AG04449 (cell line): ENCODE measurements at places on chromosomes 5 and 9.

DNA sequence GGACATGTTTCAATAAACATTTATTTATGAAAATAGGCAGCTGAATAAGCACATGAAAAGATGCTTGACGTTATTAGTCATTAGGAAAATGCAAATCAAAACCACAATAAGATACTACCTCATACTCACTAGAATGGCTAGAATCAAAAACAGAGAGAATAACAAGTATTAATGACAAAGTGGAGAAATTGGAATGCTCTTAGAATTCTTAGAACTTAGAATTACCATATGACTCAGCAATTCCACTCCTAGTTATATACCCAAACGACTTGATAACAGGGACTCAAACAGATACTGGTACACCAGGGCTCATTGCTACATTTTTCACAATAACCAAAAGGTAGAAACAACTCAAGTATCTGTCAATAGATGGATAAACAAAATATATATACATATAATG, 15.1 kb upstream of the TRIM36 start:
- DNase-seq: no peak

DNA sequence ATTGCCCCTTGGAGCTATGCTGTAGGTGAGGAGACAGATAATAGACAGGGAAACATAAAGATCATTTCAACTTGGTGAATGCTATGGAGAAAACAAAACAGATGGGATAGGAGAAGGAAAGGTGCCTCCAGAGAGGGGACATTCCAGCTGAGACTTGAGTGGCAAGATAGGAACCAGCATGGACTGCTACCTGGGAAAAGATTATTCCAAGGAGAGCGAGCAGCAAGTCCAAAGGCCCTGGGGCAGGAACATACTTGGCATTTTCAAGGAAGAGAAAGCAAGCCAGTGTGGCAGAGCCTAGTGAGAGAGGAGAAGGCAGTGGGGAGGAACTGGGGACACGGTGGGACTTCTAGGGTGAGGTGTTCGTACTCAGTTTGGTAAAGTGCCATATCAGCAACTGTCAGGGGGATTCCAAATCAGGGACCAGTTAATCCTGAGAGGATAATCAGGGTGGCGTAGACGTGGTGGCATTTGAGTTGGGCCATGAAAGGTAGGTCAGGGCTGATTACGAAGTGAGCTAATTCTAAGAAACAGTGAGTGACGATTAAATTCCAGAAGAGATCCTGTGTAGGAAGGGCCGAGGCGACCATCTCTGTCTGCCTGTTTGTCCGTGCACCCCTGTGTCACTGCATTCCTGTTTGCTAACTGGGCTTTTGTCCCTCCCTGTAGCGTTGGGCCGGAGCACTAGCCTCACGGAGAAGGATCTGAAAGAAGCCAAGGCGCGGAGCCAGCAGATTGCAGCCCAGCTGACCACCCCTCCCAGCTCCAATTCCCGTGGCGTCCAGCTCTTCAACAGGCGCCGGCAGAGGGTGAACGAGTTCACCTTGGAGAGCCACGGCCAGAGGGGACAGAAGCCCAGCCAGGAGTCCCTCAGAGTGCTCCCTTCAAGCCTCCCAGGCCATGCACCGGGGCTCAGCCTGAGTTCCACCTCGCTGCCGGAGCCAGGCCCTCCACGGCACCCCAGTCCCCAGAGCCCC, 7.1 kb downstream of the SYNPO start:
- DNase-seq: no peak

GRCh38 chr9:136994180-136994887, 2.0 kb downstream of the CLIC3 start:
- no peak for DNase-seq

DNA sequence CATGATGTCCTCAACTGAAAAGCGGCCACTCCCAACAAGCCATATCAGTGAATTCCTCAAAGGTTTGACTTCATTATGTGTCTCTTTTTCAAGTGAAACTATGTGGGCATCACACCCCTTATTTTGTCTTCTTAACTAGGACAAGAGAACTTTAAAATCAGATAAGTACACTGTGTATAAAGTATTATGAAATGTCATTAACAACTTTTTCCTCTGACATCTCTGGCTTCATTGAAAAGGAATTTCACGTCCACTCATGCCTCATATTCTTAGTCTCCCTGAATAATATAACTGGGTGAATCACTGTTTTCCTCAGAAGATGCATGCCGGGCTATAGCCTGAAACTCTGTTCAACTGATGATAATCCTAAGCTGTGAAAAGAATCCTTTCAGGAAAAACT, 415.8 kb downstream of the ACTL7B start:
- peak; percentile 33 for DNase-seq

DNA sequence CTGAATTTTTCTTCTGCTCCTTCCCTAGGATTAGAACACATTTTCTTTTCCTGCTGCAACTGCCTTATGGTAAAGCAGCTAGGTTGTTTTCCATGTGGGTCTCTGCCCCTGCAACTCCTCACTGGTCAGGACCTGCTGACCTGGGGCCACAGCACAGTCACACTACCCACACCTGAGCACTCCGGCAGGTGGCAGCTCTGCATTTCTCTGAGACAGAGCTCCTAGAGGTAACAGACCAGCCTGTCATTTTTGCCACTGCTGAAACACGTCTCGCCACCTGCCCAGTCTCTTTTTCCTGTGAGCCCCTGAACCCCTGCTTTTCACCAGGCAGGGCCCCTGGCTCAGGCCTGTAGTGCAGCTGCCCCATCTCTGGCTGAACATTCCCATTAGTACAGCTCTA, 609.6 kb downstream of the HINT1 start:
- DNase-seq: no peak

- no peak for DNase-seq
Observed at GRCh38 chr9:18564018-18564880, 90.3 kb downstream of the ADAMTSL1 start.

DNA sequence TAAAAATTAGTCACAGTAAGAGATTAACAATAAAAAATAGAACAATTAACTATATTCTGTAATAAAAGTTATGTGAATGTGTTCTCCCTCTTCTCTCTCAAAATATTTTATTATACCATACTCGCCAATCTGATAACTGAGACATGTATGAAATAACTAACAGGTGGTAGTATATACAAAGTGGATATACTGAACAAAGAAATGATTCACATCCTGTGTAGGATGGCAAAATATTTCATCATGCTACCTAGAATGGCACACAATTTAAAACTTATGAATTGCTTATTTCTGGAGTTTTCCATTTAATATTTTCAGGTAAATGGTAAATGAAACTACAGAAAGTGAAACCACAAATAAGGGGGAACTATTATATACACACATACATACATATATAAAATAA, 152.5 kb downstream of the RNF180 start:
- DNase-seq: no peak

DNA sequence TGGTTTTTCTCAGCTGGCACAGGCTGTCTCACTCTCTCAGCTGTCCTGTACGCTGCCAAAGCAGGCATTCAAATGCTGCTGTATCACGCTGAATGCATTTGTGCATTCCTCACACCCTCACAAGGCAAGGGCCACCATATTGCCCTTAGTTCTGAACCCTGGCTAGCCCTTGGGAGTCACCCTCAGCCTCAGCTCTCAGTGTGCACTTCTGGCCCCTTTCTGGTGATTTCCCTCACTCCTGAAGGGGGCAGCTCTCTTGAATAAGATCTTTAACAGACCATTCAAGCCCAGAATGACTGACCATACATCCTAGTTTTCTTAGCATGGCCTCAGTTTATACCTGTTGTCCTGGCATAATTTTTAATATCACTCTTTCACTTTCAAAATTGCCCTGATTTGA, 84.3 kb downstream of the HTR1A start:
- no peak for DNase-seq

DNA sequence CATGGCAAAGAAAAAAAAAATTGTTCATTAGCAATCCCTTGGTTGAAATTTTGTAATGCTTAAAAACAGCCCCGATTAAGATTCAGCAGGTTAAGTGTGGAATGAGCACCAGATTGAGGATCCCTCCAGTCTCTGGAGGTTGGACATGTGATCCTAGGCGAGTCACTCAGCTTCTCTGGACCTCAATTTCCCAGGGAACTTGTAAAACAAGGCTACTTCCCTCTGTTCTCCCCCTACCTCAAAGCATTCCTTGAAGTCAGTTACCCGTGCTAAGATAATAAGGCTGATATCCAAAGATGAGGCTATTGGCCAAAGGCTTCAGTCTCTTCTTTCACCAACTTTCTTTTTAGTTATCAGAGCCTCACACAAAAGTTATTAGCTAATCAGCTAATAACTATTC, 2.9 kb downstream of the KLHL3 start:
- DNase-seq: no peak

GRCh38 chr9:89234205-89235067, 55.8 kb upstream of the SHC3 start:
- DNase-seq: no peak

DNA sequence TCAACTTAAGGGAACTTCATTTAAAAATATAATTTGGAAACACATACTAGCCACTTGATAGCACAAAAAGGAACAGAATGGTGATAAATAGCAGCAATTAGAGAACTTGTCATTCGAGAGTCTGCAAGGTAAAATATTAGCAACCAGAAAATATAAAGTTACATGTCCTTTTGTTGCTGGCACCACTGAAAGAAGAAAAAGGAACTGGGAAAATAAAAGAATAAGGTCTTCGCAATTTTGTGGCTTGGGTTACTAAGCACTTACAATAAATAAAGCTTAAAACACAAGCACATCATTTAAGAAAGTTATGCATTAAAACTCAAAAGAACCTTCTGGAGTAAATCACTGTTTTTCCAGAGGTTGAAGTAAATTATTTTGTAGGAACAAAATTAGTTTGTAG, 149.9 kb upstream of the FBN2 start:
- no peak for DNase-seq

DNA sequence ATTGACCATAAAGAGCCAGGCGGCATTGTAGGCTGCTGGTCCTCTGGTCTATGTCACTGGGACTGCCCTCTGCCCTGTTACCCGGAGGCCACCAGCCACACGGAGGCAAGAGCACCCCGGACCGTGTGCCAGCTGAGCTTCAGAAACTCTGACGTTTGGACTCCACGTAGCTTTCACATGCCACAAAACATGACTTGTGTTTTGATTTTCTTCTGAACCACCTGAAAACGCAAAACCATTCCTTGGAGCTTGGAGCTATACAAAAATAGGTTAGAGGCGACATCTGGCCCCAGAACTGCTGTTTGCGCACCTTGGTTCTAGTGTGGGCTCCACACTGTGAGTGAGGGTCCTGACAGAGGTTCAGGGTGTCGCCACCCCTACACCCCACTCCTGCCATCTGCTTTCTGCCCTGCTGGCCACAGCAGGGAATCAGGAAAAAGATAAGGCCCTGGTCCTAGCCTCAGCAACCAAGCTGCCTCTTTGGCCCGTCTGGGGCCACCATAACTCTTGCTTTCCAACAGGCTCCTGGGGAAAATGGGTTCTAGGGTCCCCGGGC, 151.3 kb upstream of the IRX2 start:
- no peak for DNase-seq

DNA sequence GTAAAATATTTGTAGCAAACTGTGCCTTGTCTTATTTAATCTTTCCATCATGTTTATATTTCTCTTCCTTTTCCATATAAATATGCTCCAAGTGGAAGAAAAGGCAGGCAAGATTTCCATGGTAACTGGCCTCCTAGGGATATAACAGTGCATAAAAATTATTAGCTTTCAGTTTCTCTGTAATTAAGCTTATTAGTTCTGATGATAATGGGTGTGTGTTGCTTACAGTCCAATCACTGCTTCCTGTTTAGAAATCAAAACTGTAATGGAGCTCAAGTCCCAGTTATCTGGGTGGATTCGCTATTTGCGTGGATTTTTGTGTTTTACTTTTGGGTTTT, 213.0 kb downstream of the PJA2 start:
- DNase-seq: no peak

DNA sequence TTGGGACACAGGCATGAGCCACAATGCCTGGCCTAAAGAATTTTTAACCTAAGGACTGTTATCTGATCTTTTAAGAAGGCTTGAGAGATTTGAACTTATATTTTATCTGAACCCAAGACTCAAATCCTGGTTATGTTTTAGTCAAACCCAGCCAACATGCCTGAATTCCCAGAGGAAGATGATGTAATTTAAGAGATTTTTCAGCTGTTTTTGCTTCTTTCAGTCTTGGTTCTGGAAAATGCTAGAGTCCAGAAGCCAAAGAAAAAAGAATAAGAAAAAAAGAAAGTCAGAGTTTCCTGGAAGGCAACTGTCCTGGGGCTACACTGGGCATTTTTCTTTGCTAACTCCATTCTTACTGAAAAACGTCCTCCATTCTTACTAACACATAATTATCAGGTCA, 85.8 kb downstream of the SNX18 start:
- DNase-seq: no peak

DNA sequence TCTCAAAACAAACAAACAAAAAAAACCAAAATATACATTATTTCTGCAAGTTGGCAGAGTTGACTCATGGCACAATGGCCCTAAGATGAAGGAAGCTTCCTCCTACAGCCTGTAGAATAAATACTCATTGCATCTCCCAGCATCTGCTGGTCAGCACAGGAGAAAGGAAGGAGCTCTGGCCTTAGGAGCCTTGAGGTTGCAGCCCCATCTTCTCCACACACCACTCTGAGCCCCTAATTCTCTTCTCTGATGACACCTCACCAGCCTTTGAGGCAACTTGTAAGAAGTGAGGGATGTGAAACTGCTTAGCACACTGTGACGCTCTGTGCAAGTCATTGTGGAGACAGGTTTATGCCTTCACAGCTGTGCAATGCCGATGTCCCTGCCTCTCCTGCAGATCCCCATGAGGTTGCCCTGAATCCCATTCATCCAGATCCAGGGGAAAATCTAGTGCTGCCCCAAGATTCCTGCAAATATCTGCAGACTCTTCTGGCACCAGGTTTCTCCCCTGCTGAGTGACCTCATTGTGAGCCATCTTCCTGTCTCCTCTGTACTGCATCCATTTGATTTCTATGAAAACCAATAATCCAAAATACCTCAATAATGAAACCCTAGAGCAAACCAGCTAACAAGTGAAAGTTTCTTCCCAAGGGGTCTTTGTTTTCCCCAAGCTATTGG, 65.3 kb upstream of the TGFBR1 start:
- DNase-seq: no peak

DNA sequence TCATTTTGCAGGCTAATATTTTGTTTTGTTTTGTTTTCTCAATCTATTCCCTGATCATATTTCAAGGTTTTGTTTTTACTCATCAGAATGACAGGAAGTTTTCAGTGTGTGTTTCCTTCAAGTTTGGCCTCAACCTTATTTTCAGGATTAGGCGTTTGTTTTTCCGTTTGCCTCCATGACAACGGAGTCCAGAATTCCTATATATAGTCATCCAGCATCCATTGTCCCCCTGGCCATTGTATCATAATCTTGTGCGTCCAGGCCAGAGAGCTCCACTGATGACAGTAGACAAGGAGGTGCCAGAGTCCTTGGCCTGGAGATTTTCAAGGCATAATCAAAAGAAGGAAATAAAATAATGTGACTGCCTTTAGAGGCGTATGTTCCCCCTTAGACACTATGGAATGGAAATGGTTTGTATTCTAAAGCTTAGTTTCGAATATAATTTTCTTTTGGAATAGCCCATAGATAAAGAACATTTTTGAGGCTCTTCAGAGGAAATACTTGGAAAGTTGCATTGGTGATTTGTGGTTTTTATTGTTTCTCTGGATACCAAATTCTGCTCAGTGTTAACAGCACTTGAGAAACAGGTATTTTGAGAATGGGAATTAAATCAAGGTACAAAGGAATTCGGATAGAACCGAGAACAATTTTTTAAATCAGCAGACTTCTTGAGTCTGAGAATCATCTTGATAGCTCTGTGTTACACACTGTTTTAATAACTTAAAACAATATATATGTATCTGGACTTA, 99.8 kb downstream of the ZNF462 start:
- DNase-seq: no peak
